Stimulated activated CD4-positive, alpha-beta T cell treated with anti-CD3 and anti-CD28 coated beads, TNF-alpha, amount 100 ng/mL, for 1 hour (primary cell): ENCODE measurements at places on chromosomes 3 and 15.
A peak's percentile ranks its signal among the peaks of the same experiment; 100 is the strongest.

GRCh38 chr15:89450076-89451006 lies 46.0 kb downstream of the RHCG start:
- no peak for DNase-seq

- peak; percentile 37 for DNase-seq
These were observed 31.8 kb upstream of the MYZAP start for GRCh38 chr15:57559875-57560274.

GRCh38 chr3:196517919-196518318 lies 2.8 kb upstream of the SMCO1 start:
- DNase-seq = no peak

- no peak for DNase-seq
These were observed 48.7 kb upstream of the NR2E3 start for GRCh38 chr15:71761649-71762048.

DNA sequence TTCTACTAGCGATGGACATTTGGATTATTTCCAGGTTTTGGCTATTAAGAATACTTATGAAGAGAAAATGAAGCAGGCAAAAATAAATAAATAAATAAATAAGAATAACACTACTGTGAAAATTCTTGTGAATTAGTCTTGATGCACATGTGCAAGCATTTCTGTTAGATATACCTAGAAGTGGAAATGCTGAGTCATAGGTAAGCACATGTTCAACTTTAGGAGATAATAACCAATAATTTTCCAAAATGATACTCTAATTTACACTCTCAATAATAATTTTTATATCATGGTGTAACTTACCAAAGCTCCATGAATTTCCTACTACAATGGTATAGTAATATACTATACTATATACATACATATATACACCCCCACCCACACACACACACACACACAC lies 23.4 kb downstream of the EMC4 start:
- no peak for DNase-seq

DNA sequence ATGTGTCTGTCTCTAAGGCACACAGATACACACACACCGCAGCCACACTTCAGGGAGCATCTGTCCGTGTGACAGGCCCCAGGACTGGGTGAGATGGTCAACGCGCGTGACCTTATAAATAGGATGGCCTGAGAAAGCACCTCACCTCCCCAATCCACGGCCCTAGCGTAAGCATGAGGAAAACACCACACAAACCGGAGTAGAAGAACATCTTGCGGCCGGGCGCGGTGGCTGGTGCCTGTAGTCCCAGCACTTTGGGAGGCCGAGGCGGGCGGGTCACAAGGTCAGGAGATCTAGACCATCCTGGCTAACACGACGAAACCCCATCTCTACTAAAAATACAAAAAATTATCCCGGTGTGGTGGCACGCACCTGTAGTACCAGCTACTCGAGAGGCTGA lies 1.6 kb downstream of the NIPA1 start:
- DNase-seq = no peak

DNA sequence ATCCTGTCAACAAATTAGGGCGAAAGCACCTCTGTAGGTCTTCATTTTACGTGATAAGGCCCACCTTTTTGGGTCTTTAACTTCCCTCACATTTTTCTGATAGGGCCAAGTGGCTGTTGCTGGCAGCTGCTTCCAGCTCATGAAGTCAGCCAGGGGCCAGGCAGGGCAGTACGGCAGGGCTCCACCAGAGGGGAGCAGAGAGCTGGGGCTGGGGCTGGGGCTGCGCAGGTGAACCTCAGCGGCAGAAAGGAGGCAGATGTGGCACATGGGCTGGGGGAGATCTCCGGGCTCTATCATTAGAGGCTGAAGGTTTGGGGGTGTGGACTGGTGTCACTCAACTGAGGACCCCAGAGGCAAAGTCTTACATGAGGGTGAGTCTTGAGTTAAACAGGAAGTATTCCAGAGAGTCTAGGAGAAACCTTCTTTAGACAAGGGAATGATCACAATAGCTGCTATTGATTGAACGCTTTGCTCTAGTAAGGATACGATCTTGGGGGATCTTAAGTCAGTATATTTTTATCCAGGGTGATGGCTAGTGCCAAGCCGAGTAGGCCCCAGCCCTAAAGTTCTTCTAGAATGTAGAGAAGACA lies 62.8 kb upstream of the MEX3B start:
- peak; percentile 29 for DNase-seq

- no peak for DNase-seq
These were observed 64.2 kb downstream of the DMXL2 start for GRCh38 chr15:51558411-51558810.

GRCh38 chr3:25497096-25497495 lies 69.0 kb downstream of the RARB start:
- DNase-seq = no peak
